HepG2 (cell line): ENCODE measurements at places on chromosomes 2 and 18.

DNA sequence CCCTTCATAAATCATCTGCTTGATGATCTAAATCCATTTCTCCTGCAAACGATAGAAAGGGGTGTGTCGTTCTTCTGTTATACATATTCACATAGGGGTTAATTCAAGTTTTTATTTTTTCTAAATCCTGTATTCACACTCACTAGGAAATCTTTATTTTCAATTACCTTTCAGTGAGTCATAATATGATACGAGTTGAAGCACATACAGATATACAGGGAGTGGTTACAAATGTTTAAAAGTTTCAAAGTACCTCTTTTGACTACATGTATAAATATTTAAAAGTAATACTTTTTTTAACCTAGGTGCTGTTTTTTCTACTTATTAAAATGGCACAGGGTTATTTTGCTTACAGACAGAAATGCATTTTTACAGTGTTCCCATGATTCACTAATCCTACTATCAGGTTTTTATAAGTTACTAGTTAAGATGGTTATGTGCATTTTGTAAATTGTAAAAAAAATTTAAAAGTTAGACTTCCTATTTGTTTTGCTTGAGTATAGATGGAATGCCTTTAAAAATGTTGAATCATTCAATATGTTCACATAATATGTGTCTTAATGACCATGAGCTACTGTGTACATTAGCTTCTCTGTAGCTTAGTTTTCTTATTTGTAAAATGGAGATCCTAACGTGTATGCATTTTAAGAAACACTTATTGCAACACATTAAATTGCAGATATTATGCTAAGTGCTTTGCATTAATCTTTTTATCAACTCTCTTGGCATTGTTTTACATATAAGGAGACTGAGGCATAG is 1378.1 kb downstream of the DSC3 start:
- DNase-seq: no peak

GRCh38 chr2:6944555-6944954 is 27.3 kb downstream of the RNF144A start:
- no peak for DNase-seq

GRCh38 chr2:215028231-215028630 is 110.2 kb downstream of the ABCA12 start:
- DNase-seq: no peak

GRCh38 chr18:26322890-26323653 is 96.8 kb downstream of the TAF4B start:
- DNase-seq: peak; percentile 18

DNA sequence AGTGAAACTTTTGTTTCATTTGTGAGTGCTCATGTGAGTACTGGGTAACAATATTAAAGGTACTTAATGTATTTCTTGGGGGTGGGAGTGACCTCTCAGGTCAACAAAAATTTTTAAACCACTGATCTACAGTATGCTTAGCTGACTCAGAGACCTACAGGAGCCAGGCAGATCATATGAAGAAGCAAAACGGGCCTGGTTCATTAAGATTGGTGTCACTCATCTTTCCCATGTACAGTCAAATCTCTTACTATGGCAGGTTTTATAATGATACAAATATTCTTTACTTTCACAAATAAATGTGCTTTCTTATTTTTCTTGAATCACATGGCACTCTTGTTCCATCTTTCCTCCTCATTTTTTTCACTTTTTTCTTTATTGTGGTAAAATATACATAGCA is 7.7 kb upstream of the TMSB10 start:
- DNase-seq: no peak

DNA sequence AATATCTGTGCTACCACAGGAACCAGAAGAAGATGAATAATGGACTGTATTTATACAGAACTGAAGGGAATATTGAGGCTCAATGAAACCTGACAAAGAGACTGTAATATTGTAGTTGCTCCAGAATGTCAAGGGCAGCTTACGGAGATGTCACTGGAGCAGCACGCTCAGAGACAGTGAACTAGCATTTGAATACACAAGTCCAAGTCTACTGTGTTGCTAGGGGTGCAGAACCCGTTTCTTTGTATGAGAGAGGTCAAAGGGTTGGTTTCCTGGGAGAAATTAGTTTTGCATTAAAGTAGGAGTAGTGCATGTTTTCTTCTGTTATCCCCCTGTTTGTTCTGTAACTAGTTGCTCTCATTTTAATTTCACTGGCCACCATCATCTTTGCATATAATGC is 1399.9 kb downstream of the DPP10 start:
- no peak for DNase-seq

GRCh38 chr2:202042444-202042843 is 8.8 kb downstream of the FZD7 start:
- DNase-seq: no peak

DNA sequence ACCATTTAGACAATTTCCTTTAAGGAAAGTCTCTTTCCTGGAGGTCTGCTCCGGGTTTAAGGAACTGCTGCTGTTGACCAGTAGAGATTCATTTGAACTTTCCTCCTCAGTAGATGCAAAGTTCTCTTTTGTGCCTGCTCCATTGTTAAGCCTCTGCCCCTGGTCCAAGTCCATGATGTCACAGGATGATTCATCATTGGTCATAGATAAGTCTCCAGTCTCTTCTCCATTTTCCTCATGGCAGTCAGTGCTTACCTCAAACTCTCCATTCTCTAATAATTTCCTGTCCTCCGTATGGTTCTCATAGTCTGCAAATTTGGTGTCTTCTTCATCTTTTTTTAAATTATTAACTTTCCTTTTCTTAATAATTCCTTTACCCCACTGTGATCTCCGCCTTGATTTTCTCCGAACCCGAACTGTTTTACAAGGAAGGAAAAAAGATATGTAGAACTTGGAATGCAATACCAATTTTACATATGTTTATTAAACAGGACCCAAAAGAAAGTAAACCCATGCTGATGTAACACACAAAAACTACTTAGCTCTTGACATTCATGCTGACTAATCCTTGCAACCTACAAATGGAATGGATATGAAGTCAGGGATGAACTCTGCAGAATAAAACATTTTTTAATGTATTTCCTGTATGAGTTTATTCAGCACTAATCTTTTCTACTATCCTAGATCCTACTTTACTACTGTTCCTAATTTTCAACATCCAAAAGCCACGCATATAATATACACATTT is 169.1 kb downstream of the ATAD2B start:
- DNase-seq: peak; percentile 43

GRCh38 chr2:11343650-11344341 is 640 bp downstream of the ROCK2 start:
- DNase-seq: peak; percentile 85

- DNase-seq: no peak
These were observed 59.1 kb downstream of the NYAP2 start for GRCh38 chr2:225458431-225459117.
